ENCODE measurements at places on chromosomes 3 and 15. TPM values are rescaled to one million over a fixed set of nuclear protein-coding genes. Genes with fewer than 3 reads are reported as not detected.
A peak's percentile ranks its signal among the peaks of the same experiment; 100 is the strongest.

The ARGFX gene
- not detected for total RNA-seq

The HIGD2B gene
- not detected for total RNA-seq

DNA sequence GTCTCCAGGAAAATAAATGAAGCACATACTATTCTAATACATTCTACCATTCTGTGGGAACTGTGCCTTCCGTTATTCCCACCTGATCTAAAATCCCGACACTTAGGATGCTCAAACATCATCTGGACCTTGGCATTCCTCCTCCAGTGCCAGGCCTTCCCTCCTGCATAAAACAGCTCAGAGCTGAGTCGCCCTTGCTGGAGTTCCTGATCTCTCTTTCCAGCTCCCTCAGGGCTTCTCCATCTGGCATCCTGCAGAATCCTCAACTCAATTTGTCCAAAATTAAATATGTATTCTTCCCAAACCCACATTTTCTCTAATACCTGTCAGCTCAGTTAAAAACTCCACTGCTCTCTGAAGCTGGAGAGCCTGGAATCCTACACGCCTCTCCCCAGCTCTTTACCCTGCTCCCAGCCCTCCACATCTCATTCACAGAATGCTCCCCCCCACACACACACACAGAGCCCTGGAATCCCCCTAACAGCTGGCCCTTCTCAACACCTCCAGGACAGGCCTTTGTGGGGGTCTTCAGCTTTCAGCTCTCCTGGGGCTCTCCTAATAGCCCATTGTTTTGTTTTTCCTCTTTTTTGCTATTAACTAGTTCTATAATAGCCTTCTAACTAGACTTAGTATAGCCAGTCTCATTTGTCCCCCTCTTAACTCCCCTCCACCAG lies 78.5 kb downstream of the HMG20A start:
- H3K4me3 ChIP-seq, result no peak overlapping the region
- no peaks in the 10 kb centered on the region for H3K36me3 ChIP-seq
- DNase-seq, result no peak
- H3K4me1 ChIP-seq, result peaks cover 62% of the 10 kb centered on the region

The GABRB3 gene
- 4.4 TPM for total RNA-seq

DNA sequence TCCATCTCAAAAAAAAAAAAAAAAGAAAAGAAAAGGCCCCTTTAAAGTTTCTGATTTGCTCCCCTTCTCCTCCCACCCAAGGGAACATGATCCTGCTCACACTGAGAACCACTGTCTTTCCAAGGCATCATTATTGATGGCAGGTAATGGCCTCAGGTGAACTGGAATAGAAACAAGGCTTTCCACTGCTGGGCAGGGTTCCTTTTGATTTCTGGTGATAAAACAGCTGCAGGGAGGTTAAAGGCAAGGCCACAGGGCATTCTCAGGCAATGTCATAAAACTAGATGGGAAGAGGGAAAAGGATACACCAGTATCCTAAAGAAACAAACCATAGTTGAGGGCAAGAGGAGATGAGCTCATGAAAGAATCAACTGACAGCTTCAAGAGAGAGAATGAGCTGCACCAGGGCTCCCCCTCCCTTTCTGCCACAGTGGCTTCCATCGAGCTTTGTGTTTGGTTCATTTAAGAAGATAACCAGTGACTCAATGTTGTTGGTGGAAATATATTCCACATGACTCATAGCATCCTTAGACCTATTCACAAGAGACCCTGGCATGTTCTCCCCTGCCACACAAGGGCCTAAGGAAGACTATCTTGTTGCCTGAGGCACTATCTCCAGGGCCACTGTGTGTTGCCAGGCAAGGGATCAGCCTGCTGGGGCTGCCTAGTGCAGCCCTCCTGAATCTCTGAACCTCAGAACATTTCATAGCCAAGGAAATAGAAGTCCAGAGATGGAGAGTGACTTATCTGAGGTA lies 86.4 kb downstream of the WDR76 start:
- H3K27ac ChIP-seq, result peak overlapping the region; percentile 89
- H3K4me3 ChIP-seq, result no peak overlapping the region
- no peak for DNase-seq
- H3K36me3 ChIP-seq, result no peaks in the 10 kb centered on the region

- no peaks in the 10 kb centered on the region for H3K36me3 ChIP-seq
- H3K4me3 ChIP-seq, result no peak overlapping the region
- no peaks in the 10 kb centered on the region for H3K27me3 ChIP-seq
- no peak overlapping the region for H3K27ac ChIP-seq
Observed at GRCh38 chr15:77221174-77221573, 150.3 kb upstream of the TSPAN3 start.

DNA sequence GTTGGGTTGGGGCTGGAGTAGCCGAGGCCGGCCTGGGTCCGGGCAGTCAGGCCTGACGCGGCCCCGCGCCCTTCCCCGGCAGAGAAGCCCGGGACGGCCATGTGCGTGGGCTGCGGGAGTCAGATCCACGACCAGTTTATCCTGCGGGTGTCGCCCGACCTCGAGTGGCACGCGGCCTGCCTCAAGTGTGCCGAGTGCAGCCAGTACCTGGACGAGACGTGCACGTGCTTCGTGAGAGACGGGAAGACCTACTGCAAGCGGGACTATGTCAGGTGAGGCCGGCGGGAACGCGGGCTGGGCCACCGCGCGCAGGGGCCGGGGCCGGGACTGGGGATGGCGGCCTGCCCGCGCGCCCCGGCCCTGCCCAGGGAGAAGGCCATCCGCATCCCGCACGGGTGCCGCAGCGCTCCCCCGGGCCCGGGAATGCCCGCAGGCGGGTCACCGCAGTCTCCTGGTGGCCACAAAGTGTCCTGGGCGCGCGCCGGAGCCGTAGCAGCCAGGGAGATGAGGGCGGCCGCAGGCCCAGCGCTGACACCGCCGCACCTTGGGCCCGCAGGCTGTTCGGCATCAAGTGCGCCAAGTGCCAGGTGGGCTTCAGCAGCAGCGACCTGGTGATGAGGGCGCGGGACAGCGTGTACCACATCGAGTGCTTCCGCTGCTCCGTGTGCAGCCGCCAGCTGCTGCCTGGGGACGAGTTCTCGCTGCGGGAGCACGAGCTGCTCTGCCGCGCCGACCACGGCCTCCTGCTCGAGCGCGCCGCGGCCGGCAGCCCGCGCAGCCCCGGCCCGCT lies 1.3 kb downstream of the ISL2 start:
- no peak for DNase-seq
- H3K4me3 ChIP-seq, result peak overlapping the region; percentile 19
- no peak overlapping the region for H3K27ac ChIP-seq

DNA sequence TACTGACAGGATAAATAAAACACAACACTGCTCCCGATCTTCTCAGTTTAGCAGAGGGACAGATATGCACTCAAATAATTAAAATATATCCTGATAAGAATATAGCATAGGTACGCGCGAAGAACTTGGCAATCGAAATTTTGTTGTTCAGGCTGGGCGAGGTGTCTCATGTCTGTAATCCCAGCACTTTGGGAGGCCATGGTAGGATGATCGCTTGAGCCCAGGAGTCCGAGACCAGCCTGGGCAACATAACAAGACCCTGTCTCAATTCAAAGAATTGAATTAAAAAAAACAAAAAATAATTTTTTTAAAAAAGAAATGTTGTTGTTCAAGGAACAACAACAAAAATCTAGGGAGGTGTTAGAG lies 7.6 kb downstream of the B2M start:
- no peak for DNase-seq
- H3K27ac ChIP-seq, result no peak overlapping the region
- peaks cover 23% of the 10 kb centered on the region for H3K36me3 ChIP-seq

DNA sequence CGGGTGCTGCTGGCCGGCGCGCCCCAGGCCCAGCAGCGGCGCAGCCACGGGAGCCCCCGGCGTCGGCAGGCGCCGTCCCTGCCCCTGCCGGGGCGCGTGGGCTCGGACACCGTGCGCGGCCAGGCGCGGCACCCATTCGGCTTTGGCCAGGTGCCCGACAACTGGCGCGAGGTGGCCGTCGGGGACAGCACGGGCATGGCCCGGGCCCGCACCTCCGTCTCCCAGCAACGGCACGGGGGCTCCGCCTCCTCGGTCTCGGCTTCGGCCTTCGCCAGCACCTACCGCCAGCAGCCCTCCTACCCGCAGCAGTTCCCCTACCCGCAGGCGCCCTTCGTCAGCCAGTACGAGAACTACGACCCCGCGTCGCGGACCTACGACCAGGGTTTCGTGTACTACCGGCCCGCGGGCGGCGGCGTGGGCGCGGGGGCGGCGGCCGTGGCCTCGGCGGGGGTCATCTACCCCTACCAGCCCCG lies 777 bp downstream of the LOXL1 start:
- H3K4me3 ChIP-seq, result peak overlapping the region; percentile 78
- H3K36me3 ChIP-seq, result no peaks in the 10 kb centered on the region
- no peak for DNase-seq
- H3K27me3 ChIP-seq, result no peaks in the 10 kb centered on the region
- H3K27ac ChIP-seq, result peak overlapping the region; percentile 93

DNA sequence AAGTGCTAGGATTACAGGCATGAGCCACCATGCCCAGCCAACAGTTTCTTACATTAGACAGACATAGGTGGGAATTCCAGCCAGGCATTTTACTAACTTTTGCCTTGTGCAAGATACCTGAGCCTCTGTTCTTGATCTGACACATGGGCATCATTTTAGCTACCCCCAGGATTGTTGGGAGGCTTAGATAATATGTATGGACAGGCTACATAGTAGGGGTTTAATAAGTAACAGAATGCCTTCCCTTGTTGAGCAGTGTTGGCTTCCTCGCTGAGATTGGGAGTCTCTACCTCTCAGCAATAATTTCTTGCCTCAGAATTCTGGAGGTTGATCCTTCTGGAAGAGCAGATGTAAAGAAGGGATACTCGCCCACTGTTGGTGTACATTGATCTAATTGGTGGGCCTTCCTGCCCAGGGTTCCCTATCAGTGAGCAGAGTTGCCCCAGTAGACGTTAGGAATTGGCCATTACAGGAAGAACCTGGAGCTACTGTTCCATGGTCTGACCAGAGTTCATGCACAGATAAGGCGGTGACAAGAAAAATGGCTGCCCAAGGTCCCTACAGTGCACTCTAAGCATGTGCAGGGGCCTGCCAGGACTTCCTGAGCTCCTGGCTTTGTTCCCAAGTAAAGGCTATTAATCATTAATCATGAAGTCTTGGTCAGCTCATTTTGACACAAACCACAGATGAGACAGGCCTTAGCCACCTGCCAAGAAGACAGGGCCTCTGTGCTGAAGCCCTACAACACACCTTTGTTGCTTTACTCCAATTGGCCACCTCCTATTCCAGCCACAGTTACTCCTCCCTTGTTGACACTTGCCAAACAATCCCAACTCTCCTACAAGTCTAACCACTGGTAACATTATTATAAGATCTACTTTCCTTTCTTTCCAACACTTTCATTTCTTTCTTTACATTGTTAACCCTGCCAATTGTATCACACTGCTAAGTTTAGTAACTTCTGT lies 5.0 kb upstream of the IL17RE start:
- no peaks in the 10 kb centered on the region for H3K4me1 ChIP-seq
- H3K4me3 ChIP-seq, result no peak overlapping the region
- no peaks in the 10 kb centered on the region for H3K27me3 ChIP-seq
- no peak overlapping the region for H3K27ac ChIP-seq
- H3K36me3 ChIP-seq, result peaks cover 18% of the 10 kb centered on the region
- no peak for DNase-seq

DNA sequence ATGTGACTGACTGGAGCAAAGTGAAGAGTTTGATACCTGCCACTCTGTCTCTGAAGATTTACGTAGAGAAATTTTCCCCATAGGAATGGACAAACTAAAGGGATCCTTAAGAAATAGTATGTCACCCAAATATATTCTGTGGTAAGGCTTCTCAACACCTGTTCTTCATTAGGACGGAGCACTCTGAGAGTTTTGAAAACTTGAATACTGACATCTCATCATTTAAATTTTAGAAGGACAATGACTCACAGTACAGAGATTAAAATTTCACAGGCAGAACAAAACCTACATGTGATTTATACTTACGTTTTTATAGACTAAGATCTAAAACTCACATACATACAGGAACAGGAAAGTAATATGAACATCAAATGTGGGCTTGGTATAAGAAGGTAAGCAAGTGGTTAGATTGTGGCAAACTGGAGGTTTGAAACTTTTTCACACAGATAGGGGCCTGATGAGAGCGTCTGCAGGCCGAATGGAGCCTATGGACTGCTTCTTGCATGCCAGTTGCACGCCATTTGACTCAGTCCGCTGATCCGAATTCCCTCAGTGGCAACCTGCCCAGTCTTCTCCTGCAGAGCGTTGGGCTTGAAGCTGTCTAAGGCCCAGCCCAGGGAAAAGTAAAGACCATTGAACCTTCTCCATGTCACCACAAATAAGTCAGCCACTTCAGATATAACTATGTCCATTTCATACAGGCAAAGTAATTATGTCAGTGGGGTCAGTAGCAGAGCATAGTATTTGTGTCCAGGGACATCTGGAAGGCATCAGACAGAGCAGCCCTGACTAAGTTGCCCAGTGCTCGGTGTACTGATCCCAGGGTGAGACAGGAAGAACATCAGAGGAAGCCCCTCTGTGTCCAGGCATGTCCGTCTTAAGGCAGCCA lies 45.7 kb downstream of the ZBTB38 start:
- DNase-seq, result peak; percentile 31
- H3K4me3 ChIP-seq, result no peak overlapping the region

The TUSC7 gene
- not detected for total RNA-seq

DNA sequence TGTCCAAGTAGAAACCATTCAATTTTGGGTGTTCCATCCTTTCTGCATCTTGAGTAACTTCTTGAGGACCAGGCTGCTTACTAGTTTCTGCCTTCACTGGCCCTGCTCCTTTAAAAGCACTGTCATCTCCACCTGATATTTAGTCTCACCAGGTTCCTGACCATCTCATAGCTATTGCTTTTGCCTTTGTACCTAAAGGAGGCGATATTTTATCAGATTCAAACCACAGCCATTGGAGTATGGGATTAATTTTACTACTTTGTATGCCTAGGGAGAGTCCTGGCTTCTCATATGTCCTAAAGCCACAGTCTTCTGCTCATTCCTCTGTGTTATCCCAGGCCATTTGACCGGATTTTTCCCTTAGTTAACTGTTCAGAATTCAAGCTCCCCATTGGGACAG lies 51.8 kb upstream of the RFX7 start:
- H3K27me3 ChIP-seq, result no peaks in the 10 kb centered on the region
- H3K4me1 ChIP-seq, result no peaks in the 10 kb centered on the region
- H3K36me3 ChIP-seq, result no peaks in the 10 kb centered on the region
- H3K27ac ChIP-seq, result no peak overlapping the region
- no peak for DNase-seq

DNA sequence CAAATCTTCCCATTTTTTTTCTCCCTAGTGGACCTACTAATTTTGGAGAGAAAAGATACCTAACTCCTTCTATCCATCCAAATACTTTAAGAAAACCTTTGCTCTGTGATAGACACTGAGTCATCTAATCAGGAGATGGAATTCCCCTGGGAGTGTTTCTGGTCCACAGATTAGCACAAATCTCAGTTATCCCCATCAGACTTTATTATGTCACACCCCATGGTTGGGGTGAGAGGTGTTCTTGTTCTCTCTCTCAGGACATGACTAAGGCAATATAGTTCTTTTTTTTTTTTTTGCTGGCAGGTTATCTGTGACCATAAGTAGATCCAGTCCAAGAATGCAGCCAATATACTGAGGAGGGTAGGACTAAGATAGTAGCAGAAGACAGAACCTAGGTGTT lies 15.8 kb downstream of the SLC9A9 start:
- no peaks in the 10 kb centered on the region for H3K36me3 ChIP-seq
- no peak overlapping the region for H3K4me3 ChIP-seq
- H3K4me1 ChIP-seq, result no peaks in the 10 kb centered on the region

- H3K27ac ChIP-seq, result no peak overlapping the region
- no peak overlapping the region for H3K4me3 ChIP-seq
- DNase-seq, result no peak
- no peaks in the 10 kb centered on the region for H3K27me3 ChIP-seq
- peaks cover 5% of the 10 kb centered on the region for H3K36me3 ChIP-seq
Observed at GRCh38 chr15:66737243-66738010, 35.4 kb downstream of the SMAD6 start.
